Thoracic aorta (tissue), 2 donors: ENCODE measurements at places on chromosomes 7 and 10.

DNA sequence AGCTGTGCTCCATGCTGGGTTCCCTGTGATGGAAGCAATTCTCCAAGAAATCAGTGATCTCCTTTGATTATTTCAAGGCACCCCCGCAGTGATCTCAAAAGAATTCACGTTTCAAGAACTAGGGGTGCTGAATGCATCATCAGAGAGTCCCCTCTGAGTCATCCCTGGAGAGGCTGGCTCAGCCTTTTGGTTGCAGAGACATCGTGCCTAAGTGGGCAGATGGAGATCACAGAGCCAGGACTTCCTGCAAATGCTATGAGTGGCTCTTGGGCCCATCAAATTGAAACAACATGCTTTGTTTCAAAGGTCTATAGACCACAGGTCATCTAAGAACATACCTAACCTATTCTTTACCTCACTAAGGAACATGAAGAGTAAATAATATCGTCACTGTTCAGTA is 41.5 kb upstream of the PLEKHA1 start:
- DNase-seq = no peak

- DNase-seq = no peak
Measured at GRCh38 chr10:24080207-24080606, 128.7 kb upstream of the KIAA1217 start.

GRCh38 chr10:104750291-104750690 is 109.2 kb downstream of the SORCS3 start:
- DNase-seq = no peak

DNA sequence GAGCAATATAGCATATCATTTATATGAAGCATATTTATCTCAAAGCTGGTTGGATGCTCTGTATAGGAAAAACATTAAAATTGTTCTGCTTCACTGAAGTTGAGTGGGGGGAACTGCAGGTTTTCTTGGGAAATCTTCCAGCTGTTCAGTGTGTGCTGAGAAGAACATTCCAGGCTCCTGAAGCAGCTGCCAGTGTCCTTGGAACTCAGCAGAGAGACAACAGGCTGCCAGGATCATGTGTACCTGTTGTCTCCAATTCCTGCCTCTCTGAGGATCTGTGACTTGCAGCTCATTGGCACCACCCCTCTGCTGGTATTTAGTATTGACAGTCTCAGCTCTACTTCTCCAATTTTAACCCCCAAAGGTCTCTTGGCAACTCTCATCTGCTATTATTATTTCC is 42.3 kb upstream of the PRKG1 start:
- DNase-seq = no peak

DNA sequence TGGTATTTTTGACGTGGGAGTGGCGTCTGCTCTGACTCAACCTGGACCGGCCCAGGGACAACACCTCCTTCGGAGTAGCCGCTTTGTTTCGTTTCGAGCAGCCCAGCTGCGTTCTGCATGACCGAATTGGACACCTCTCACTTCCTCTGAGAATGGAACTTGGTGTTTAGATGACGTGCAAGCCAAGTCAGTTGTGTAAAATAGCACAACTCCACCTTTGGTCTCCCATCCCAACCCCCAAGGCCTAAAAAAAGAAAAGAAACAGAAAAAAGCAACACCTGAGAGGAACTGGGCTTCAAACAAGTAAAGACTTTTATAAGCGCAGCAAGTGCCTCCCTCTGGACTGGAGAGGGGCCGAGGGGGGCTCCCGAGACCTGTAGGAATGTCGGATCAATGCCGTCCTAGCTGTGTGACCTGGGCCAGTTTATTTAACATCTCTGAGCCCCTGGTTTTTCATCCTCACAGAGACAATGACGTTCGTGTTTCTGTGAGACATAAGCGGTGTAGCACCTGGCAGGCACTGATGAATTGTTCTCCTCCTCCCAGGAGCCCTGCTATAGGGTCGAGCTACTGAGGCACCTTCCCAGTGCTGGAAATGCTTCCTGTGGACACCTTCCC is 52.0 kb upstream of the SMNDC1 start:
- DNase-seq = no peak

GRCh38 chr10:132913559-132914115 is 28.7 kb downstream of the CFAP46 start:
- no peak for DNase-seq

- DNase-seq = no peak
Measured at GRCh38 chr10:11472158-11472753, 139.2 kb downstream of the USP6NL start.
